ENCODE measurements at places on chromosomes 5 and 9. TPM values are rescaled to one million over a fixed set of nuclear protein-coding genes. Genes with fewer than 3 reads are reported as not detected.

Gene LCN15
- not detected for total RNA-seq

Gene KLHL9
- 28.5 TPM for total RNA-seq

Gene PKD2L2
- total RNA-seq, result not detected

Gene SAXO1
- total RNA-seq, result 0.47 TPM

- H3K27me3 ChIP-seq, result no peaks in the 10 kb centered on the region
- H3K36me3 ChIP-seq, result no peaks in the 10 kb centered on the region
- peak; percentile 13 for DNase-seq
- H3K27ac ChIP-seq, result no peak overlapping the region
- H3K4me3 ChIP-seq, result no peak overlapping the region
- peaks cover 1% of the 10 kb centered on the region for H3K4me1 ChIP-seq
Measured at GRCh38 chr9:136058084-136058483, 37.0 kb downstream of the NACC2 start.

- H3K4me1 ChIP-seq, result no peaks in the 10 kb centered on the region
- no peaks in the 10 kb centered on the region for H3K27me3 ChIP-seq
- H3K4me3 ChIP-seq, result no peak overlapping the region
- H3K36me3 ChIP-seq, result no peaks in the 10 kb centered on the region
- no peak for DNase-seq
- H3K27ac ChIP-seq, result no peak overlapping the region
Measured at GRCh38 chr9:87855061-87855460, 27.6 kb upstream of the SPATA31E1 start.

- no peak overlapping the region for H3K4me3 ChIP-seq
- no peaks in the 10 kb centered on the region for H3K36me3 ChIP-seq
- H3K27ac ChIP-seq, result no peak overlapping the region
- no peaks in the 10 kb centered on the region for H3K27me3 ChIP-seq
- H3K4me1 ChIP-seq, result no peaks in the 10 kb centered on the region
Measured at GRCh38 chr5:74665273-74665672, 19.8 kb upstream of the HEXB start.

DNA sequence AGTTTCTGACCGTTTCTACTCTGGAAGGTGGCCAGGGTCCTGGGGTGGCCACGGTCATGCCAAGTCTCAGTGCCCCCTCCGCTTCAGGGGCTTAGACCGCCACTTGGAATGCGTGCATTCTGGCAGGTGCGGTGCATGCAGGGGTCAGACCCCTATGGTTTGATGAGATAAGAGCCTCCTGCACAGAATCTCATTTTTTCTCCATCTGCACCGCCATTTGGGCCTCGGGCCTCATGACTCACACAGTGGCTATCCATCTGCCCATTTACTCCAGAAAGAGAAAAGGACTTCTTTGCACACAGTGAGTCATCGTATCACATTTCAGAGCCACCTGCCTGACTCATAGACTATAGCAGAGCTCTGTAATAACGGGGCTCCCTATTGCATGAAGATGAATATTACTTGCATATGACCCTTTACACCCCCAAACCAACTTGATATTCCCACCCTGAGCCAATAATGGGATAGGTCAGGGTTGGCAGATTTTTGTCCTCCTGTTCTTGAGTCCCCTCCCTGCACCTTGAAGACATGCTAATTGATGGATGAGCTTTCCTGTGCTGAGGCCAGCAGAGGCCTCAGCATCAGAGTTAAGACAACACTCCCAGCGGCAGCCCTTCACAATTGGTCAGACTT, 157.4 kb downstream of the NR3C1 start:
- no peaks in the 10 kb centered on the region for H3K36me3 ChIP-seq
- DNase-seq, result no peak
- no peak overlapping the region for H3K27ac ChIP-seq

DNA sequence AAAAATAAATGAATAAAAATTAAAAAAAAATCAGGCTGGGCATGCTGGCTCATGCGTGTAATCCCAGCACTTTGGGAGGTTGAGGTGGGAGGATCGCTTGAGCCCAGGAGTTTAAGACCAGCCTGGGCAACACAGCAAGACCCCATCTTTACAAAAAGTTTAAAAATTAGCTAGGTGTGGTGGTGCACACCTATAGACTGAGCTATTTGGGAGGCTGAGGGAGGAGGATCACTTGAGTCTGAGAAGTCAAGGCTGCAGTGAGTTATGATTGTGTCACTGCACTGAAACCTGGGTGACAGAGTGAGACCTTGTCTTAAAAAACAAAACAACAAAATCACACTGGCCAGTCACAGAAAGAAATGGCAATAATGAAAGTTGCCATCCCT, 3.4 kb upstream of the CNTRL start:
- H3K4me1 ChIP-seq, result peaks cover 5% of the 10 kb centered on the region
- no peaks in the 10 kb centered on the region for H3K36me3 ChIP-seq
- peak overlapping the region; percentile 56 for H3K27ac ChIP-seq
- DNase-seq, result no peak
- peak overlapping the region; percentile 25 for H3K4me3 ChIP-seq

DNA sequence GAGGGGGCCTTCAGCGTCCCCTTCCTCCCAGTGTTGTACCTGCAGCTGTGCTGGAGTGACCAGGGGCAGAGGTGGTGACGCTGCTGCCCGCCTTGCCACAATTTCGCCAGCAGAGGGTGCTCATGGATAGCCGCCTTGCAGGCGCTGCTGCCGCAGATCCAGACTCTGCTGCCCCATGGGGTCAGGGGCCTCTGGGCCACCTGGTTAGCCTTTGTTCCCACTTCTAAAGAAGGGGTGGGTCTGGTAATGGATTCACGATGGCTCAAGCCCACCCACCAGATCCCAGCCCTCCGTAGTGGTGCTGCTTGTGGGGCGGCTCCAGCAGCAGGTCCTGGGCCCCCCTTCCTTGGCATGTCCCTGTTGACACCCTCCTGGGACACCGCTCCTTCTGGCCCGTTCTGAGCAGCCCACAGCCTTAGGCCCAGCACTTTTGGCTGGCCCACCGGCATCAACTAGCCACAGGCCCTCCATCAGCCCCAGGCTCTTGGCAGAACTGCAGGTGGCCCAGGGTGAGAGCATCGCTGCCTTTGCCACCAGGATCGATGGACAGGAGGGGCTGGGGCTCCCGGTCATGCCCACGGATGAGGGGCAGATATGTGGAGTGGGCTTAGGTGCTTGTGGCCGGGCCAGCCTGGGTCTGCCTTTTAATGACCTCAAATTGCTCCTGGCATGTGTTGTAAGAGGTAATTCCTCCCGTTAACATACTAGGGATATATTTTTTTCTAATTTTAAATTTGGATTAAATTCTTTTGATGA, 57.2 kb downstream of the COL5A1 start:
- no peaks in the 10 kb centered on the region for H3K27me3 ChIP-seq
- H3K4me1 ChIP-seq, result peaks cover 2% of the 10 kb centered on the region
- H3K27ac ChIP-seq, result no peak overlapping the region
- H3K36me3 ChIP-seq, result no peaks in the 10 kb centered on the region
- DNase-seq, result peak; percentile 82

GRCh38 chr5:137741718-137742117, 5.8 kb upstream of the KLHL3 start:
- no peak overlapping the region for H3K27ac ChIP-seq
- DNase-seq, result no peak
- no peaks in the 10 kb centered on the region for H3K36me3 ChIP-seq
- H3K4me3 ChIP-seq, result no peak overlapping the region
